Neuronal stem cell (in vitro differentiated cells): ENCODE measurements at places on chromosomes 7 and 10.

DNA sequence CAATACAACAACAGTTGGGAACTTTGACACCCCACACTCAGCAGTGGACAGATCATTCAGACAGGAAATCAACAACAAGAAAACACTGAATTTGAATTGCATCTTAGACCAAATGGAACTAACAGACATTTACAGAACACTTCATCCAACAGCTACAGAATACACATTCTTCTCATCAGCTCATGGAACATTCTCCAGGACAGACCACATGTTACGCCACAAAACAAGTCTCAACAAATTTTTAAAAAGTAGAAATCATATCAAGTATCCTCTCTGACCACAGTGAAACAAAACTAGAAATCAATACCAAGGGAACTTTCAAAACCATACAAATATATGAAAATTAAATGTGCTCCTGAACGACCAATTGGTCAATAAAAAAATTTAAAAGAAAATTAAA, 212.3 kb downstream of the DNAJC1 start:
- no peak for DNase-seq

DNA sequence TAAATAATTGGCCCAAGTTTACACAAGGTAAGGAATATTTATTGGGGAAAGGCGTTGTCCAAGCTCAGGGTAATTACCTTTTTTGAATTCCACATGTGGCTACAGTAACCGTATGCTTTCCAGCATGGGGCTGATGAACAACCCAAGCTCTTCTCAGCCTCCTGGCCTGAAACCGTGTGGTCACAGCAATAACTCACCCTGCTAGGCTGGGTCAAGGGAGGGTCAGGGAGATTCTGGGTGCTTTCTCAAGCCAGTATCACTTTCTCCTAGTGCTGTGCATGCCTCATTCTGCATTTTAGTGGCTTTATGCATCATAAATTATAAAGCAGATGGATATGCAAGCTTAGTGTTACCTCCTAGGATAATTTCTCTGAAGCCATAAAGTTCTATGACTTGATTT, 273.9 kb downstream of the PAXIP1 start:
- DNase-seq = no peak

DNA sequence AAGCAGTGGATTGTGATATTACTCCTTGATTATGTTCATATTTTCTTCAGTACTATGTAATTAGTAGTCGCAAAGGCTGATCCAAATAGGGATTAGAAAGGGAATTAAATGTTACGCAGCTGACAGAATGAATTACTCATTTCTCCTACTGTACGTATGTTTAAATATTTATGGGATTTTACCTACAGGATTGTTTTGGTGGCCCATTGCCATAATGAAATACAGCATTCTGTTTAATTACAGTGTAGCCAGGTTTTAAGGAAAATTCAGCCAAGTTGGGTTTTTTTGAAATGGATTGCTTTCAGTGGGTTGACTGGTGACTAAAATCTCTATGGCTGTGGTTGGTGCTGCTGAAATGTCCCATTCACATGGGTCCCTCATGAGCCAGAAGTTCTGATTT, 197.7 kb upstream of the GRB10 start:
- DNase-seq = no peak

DNA sequence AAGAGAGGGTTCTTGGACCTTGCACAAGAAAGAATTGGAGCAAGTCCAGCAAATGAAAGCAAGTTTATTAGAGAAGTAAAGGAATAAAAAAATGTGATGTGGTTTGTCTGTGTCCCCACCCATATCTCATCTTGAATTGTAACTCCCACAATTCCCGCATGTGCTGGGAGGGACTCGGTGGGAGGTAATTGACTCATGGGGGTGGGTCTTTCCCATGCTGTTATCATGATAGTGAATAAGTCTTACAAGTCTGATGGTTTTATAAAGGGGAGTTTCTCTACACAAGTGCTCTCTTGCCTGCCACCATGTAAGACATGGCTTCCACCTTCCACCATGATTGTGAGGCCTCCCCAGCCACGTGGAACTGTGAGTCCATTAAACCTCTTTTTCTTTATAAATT, 39.2 kb upstream of the FZD9 start:
- no peak for DNase-seq

DNA sequence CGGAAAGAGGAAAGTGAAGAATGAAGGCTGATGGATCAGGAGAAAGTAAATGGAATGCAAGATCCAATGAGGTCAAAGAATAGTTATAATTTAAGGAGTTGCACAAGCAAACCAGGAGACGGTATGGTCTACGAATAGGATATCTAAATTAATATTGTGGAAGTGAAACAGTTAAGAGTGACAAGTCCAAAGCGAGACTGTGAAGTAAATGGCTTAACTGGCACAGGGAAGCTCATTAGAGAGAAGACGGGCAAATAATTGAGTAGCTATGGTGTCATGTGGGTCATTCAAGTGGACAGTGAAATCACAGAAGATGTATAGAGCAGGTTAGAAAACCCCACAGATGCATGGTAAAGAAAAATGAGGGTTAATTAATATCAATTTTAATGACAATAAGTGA, 3.2 kb downstream of the CYP51A1 start:
- no peak for DNase-seq
